ENCODE measurements at places on chromosomes 3 and 15.

DNA sequence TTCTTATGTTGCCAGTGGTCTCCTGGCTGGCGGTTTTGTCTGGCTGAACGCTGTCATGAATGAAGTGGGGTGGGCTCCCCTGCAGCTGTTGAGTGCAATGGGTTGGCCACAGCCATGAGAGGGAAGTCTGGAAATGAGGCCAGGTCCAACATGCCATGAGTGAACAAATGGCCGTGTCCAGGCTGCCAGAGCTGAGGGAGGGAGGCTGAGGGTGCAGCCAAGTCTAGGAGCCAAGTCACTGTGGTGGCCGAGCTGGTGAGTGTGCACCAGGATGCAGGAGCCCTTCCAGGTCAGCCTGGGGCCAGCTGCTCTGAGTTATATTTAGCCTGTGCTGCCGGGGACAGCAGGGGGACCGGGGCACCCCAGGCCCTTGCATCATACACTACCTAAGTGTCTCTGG, 24.7 kb upstream of the PRR23E start:
- no peak for DNase-seq

- DNase-seq: no peak
Observed at GRCh38 chr3:13377021-13377420, 43.1 kb downstream of the NUP210 start.

DNA sequence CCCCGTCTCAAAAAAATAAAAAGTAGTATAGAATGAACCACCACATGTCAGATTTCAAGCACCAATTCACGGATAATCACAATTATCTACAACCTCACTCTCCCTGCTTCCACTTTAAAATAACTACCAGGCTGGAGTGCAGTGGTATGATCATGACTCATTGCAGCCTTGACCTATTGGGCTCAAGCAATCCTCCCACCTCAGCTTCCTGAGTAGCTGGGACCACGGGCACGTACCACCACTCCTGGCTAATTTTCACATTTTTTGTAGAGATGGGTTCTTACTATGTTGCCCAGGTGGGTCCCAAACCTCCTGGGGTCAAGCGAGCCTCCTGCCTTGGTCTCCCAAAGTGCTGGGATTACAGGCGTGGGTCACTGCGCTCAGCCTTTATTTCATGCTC, 38.1 kb upstream of the LDHAL6B start:
- no peak for DNase-seq

DNA sequence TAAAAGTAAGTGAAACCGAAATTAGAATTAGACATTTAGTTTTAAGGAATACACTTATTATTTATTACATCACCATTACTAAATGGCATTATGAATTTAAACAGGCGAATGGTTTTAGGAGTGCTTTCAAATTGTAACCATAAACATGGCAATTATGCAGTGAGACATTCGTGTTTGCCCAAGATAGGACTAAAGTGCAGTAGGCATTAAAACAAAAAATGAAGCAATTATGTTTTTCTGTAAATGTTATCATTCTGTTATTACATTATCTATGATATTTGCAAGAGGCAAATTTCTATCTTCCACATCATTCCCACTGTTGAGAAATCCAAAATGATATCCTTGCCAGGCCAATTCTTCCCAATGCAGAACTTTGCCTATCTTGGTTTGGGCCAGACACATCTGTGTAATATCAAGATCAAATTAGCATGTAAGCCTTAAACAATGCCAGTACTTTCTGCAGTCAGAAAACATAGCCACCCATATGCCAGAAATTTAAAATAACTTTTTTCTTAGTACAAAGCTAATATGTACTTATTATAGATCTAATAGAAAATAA, 156.9 kb downstream of the ATP8B4 start:
- no peak for DNase-seq

GRCh38 chr15:99440029-99440428, 125.8 kb upstream of the MEF2A start:
- DNase-seq: no peak

DNA sequence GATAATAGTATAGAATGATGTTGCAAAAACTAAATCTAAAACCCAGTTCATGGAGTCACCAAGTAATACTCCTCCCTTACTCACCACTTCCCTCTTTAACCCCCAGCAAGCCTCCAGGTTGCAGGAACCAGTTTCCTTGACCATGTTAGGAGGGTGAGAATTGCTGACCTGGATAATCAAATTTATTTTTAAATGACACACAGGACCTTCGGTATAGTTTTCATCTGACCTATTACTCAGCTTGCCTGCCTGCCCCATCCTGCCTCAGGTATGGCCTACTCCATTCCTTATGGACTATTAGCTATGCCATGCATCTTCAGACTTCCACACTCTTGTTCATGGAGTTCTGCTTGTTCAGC, 883 bp downstream of the RTP4 start:
- DNase-seq: no peak

- DNase-seq: no peak
Observed at GRCh38 chr3:113754494-113755159, 7.8 kb downstream of the ATP6V1A start.

GRCh38 chr3:9826815-9827573, 16.8 kb downstream of the RPUSD3 start:
- DNase-seq: no peak

DNA sequence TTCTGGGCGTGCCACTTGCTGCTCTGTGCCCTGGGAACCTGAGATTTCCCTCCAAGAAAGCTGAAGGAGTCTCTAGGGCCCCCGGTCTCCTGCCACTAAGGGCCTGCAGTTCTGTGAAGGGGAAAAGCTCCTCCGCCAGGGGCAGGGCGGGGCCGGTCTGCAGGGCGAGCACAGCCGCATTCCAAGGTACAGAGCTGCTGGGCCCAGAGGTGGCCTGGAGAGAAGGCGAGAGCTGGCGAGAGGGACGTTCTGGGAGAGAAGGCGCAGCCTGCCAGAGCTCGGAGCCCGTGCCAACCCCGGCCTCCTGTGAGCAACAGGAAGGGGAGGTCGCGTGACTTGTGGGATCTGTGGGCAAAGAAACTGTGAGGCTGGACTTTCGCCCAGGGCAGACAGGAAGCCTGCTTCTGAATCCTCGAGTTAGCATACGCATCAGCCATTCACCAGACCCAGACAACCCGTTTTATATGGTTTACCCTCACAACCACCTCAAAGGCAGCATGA, 500.4 kb downstream of the SHQ1 start:
- peak; percentile 63 for DNase-seq

DNA sequence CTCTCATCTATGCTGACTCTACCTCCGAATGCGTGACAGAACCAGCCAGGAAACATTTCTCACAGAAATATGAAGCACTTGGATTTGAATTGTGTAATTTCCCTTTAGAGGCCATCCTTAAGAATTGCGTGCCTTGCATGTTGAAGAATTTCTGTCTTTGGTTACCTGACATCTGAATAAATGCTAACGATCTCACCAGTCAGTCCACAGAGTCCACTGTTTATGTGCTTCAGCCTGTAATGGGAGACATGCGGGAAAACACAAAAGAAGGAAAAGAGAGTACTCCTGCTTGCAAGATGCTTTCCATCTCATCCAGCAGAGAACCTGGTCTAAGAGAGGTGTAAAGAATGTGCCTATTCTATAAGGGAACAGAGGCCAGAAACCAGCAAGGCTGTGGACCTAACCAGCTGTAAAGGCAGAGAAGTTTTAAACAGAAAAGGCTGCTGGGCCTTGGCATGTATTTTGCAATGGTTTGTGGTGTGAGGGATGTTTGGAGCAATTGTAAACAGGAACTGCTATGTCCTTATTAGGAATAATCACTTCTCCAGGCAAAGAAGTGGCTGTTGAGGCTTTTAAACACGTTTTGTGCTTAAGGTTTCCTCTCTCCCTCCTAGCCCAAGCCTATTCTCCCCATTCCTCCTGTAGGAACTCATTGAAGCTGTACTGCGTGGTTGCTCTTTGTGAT, 36.4 kb upstream of the BOC start:
- no peak for DNase-seq

GRCh38 chr15:32716216-32716914, 1.4 kb upstream of the GREM1 start:
- DNase-seq: no peak

DNA sequence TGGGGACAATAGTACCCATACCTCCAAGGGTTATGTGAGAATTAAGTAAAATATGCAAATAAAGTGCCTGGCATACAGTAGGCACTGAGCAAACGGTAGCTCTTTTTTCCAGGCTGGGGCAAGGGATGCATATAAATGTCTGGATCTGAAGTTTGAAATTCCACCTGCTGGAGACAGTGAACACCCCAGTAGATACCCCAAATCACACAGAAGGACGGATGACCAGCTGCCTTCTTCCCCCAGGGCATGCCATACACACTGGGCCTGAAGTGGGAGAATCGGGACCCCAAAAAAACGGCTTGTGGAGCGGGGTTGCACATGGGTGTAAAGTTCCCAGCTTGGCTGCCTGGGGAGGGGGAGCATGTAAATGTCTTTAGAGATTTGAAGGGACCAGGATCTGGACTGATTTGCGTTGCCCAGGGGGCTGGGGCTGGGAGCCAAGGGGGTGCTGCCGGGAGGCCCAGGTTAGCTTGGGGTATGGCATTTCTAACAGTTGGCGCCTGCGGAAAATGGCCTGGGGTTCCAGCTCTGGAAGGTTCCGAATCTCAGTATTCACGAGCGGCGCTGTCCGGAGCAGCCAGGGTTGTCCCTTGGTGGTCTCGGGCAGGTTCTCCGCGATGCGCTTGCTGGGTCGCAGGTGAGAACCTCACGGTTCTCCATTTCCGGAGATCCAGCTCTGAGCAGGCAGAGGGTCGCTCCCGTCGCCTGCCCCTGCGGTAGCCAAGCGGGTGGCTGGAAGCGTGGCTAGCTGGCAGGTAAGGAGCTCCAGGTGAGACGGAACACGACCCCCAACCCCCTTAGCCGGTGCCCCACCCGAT, 42.6 kb upstream of the POLG start:
- DNase-seq: no peak

DNA sequence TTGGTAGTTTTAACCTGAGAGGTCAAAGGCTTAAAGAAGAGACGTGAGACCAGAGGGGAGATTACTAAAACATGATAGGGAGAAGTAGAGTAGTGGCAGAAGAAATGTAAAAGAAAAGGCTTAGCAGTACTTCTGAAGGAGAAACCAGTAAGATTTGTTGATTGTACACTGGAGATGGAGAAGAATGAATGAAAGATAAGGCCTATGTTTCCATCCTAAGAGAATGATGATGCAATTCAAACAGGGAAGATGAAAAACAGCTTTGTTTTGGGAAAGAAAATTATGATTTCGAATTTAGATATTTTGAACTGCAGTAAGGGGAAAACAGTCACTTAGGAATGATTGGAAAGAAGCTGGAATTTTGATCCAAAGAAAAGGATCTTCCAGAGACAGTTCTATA, 97.4 kb upstream of the PLXND1 start:
- no peak for DNase-seq

All from T-cell (primary cell).